ENCODE measurements at places on chromosomes 5 and 9.

GRCh38 chr9:20178197-20178596 lies 389.4 kb upstream of the SLC24A2 start:
- no peak for DNase-seq

- no peak for DNase-seq
Measured at GRCh38 chr9:95834281-95834907, 41.1 kb upstream of the ERCC6L2 start.

- DNase-seq, result no peak
Measured at GRCh38 chr5:146633323-146633764, 117.4 kb upstream of the GPR151 start.

DNA sequence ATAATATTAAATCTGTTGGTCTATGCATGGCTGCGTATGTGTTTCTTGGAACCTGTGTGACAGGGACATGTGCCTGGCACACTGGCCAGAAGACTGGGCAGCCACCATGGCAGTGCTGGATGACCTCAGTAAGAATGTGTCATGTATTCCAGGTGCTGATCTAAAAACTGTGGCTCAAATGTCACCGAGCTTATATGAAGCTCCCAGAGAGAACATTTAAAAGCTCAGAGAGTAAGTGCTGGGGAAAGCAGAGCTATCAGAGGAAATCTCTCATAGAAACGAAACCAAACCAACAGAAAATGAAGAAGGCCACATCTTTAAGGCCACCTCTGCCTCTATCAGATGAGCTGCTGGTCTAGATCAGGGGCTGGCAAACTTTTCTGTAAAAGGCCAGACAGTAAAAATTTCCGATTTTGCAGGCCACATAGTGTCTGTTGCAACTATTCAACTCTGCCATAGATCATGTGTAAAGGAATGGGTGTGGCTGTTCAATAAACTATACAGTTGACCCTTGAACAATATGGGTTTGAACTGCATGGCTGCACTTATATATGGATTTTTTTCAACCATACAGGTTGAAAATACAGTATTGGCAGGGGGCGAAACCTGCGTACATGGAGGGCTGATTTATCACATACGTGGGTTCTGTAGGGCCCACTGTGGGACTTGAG lies 31.8 kb downstream of the TSTD2 start:
- DNase-seq, result no peak

DNA sequence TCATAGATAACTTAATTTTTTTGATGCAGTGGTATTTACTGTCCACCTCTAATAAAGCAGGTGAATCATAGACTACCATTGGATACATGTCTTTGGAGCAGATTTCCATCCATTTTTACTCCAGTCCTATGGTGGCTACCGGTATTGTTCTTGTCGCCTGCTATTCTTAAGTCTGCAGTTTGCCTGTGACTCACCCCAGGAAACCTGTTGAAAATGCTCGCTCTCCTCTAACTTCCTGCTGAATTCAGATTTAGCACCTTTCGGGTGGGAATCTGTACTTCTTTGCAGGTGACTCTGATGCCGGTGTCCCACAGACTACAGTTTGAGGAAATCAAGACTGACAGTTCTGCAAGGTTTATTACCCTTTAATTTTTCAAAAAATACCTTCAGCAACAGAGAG lies 58.8 kb upstream of the DHFR start:
- no peak for DNase-seq

- DNase-seq, result no peak
Measured at GRCh38 chr5:172245703-172246125, 37.9 kb downstream of the UBTD2 start.

- DNase-seq, result no peak
Measured at GRCh38 chr9:123964761-123965160, 34.8 kb upstream of the DENND1A start.

GRCh38 chr9:119801311-119801710 lies 432.1 kb upstream of the BRINP1 start:
- DNase-seq, result no peak

GRCh38 chr5:40486437-40487275 lies 193.1 kb upstream of the PTGER4 start:
- DNase-seq, result no peak

DNA sequence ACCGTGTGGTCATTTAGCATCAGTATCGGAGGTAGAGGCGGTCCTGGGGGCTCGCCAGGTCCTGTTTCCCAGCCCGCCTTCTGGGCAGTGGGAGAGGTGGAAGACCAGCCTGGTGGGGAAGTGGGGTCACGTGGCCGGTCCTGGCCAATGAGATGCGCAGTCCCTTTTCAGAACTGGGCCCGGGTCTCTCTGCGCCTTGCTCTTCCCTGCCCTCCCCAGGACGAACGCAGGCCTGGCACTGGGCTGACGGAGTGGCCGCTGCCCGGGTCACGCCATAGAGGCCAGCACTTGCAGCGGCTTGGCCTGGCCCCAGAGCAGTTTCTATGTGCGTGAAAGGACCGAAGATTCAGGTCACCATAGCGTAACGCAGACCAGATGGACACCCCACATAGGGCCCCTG lies 97.6 kb downstream of the OLFM1 start:
- DNase-seq, result no peak

DNA sequence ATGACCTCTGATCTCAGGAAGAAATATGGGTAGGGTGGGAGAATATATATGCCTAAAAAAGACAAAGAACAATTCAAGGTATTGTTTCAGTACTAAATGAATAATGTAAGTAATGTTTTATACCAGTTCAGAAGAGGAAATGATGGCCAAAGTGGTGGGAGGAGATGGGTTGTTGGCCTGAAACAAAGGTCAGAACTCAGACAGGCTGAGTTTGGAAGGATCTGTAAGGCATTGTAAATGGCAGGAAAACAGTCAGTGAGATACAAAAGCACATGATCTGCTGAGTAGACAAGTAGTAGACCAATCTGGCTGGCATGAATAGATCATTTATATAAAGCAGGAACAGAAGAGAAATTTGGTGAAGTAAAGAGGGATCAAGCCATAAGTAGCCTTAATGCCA lies 175.8 kb upstream of the PLCXD3 start:
- no peak for DNase-seq

- DNase-seq, result no peak
Measured at GRCh38 chr9:131149688-131150053, 24.3 kb downstream of the NUP214 start.

- no peak for DNase-seq
Measured at GRCh38 chr9:26129217-26129616, 451.0 kb upstream of the TUSC1 start.

- DNase-seq, result no peak
Measured at GRCh38 chr9:69798744-69799143, 21.9 kb upstream of the CFAP95 start.

- DNase-seq, result no peak
Measured at GRCh38 chr9:22740781-22741180, 294.2 kb downstream of the DMRTA1 start.

GRCh38 chr9:123880420-123880819 lies 49.5 kb downstream of the DENND1A start:
- no peak for DNase-seq

DNA sequence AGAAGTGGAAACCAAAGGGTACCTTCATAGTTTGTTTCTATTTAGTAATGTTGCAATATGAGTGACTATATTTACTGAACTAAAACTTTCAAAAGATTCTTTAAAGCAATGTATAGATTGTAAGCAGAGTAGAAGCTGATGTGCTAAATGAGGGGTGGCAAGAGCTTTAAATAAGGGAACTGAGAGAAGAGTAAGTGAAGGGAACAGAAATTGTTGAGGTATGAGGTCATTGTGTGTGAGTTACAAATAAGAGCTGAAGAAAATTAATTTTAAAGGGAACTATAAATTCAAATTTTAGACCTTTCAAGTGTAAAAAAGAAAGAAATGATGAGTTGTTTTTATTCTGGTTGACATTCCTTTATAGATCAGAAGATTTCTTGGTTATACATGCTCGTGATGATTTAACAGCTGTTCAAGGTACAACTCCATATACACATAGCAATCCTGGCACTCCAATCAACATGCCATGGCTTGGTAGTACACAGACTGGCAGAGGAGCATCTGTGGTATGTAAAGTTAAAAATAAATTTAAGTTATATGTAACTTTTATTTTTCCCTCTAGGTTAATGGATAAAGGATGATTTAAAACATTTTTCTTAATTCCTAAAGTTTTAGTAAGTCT lies 135.1 kb upstream of the TNFAIP8 start:
- DNase-seq, result no peak

Data from kidney epithelial cell (primary cell).